ENCODE measurements at places on chromosomes 1 and 21. TPM values are rescaled to one million over a fixed set of nuclear protein-coding genes. Genes with fewer than 3 reads are reported as not detected.

Gene AADACL4
- polyA plus RNA-seq, result 0.16 TPM

Gene ERICH3
- 1.5 TPM for polyA plus RNA-seq

Gene TCHH
- 0.05 TPM for polyA plus RNA-seq

Gene FAM72A
- polyA plus RNA-seq, result 1.5 TPM

GRCh38 chr1:69029649-69030048 lies 532.8 kb upstream of the DEPDC1 start:
- no peaks in the 10 kb centered on the region for H3K4me1 ChIP-seq
- no peaks in the 10 kb centered on the region for H3K27me3 ChIP-seq
- no peaks in the 10 kb centered on the region for H3K36me3 ChIP-seq

DNA sequence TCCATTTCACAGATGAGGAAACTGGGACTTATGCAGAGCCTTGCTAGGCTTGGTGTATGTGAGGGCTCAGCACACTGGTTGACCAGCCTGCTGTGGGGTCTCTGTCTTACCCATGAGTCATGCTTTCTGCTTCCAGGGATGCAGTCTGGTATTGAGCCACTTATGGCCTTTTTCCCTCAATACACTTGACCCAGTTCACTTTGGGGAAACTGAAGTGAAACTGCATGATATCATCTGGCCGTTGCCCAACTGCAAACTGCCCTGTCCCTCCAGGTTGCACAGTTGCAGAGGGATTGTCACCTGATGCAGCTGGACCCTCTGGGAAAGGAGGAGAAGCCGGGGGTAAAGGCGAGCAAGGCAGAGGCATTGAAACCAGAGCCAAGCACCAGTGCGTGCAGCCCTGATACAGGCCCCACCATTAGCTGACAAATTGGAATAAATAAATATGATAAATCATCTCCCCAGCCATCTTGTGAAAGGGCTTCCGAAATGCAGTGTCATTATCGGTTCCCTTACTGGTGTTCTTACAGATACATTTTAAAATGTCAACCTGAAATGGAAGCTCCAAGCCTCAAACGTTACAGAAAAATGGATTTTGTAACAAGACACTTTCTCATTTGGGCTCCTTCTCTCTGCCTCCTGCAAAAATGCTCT lies 39.3 kb upstream of the DUSP10 start:
- no peaks in the 10 kb centered on the region for H3K27me3 ChIP-seq
- H3K36me3 ChIP-seq, result no peaks in the 10 kb centered on the region
- no peak overlapping the region for H3K27ac ChIP-seq
- H3K4me3 ChIP-seq, result no peak overlapping the region

DNA sequence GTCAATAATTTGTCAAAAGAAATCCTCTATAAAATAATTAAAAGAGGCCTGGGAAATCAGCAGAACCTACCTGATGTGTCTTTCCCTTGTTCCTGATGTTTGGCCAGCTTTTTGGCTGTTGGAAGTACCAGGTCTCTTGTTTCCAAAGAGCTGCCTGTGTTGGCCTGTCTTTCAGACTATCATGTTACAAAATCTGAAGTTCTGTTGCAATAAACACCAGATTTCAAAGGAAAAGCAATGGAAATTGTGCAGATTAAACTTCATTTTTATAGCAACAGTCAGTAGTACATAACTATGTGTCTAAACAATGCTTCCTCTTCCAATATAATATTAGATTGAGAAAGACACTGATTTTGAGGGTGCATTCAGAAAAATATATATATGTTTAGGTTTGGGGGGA lies 647.2 kb upstream of the CXADR start:
- no peak overlapping the region for H3K4me3 ChIP-seq
- no peak overlapping the region for H3K27ac ChIP-seq
- no peaks in the 10 kb centered on the region for H3K4me1 ChIP-seq
- H3K27me3 ChIP-seq, result no peaks in the 10 kb centered on the region
- no peak for DNase-seq

GRCh38 chr1:46697053-46697452 lies 21.9 kb downstream of the EFCAB14 start:
- H3K4me3 ChIP-seq, result no peak overlapping the region
- H3K4me1 ChIP-seq, result peaks cover 11% of the 10 kb centered on the region
- H3K27ac ChIP-seq, result no peak overlapping the region
- H3K36me3 ChIP-seq, result no peaks in the 10 kb centered on the region
- no peak for DNase-seq
- no peaks in the 10 kb centered on the region for H3K27me3 ChIP-seq

DNA sequence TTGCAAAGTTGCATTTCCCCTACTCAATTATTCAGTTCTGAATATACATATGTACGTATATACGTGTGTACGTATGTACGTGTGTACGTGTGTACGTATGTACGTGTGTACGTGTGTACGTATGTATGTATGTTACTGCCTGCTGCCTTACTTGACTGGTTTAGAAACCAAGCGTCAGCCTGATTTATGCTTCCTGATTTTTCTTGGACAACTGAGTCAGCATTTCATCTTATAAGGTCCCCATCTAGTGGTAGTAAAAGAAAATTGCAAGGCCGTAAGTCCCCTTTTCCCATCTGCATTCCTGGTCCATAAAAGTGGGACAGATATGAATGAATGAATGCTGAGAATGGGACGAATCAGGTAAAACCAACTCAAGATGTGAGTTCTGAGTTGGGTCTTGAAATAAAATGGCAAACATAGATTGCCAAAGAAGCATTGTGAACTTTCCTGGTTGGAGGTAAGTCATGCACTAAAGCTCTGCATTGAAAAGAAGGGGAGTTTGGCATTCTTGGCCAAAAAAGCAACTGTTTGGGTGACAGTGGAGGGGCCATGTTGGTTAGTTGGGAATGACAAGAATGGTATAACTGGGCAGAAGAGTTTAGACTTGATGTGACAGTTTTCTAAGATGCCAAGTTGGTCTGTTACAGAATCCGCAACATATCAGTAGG lies 76.4 kb upstream of the DNAH14 start:
- H3K36me3 ChIP-seq, result no peaks in the 10 kb centered on the region
- no peak for DNase-seq
- H3K27ac ChIP-seq, result no peak overlapping the region
- H3K4me1 ChIP-seq, result no peaks in the 10 kb centered on the region
- no peak overlapping the region for H3K4me3 ChIP-seq

DNA sequence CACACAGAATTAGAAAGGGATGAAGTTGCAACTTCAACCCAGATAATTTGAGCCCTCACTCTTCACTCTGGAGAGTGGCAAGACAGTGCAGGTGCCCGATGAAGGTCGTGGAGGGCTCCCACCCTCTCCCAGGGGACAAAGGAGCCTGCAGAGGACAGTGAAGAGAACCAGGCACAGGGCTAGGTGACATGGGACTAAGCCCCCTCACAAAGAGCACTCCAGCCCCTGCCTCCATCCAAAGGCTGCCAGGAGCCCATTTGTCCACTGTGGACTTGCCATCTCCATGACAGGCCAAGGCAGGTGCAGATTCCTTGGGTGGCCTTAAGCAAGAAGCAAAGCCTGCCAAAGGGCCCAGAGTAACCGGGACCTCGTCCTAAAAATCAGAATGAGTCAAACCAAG lies 15.1 kb downstream of the ERRFI1 start:
- H3K4me3 ChIP-seq, result no peak overlapping the region
- H3K4me1 ChIP-seq, result peaks cover 18% of the 10 kb centered on the region
- peaks cover 27% of the 10 kb centered on the region for H3K36me3 ChIP-seq
- H3K27me3 ChIP-seq, result no peaks in the 10 kb centered on the region
- H3K27ac ChIP-seq, result no peak overlapping the region
- no peak for DNase-seq

- DNase-seq, result no peak
- no peaks in the 10 kb centered on the region for H3K27me3 ChIP-seq
- no peak overlapping the region for H3K4me3 ChIP-seq
- no peaks in the 10 kb centered on the region for H3K4me1 ChIP-seq
- no peak overlapping the region for H3K27ac ChIP-seq
- no peaks in the 10 kb centered on the region for H3K36me3 ChIP-seq
These were observed 538.8 kb downstream of the MATN1 start for GRCh38 chr1:30184393-30185141.

Data from adrenal gland (tissue), 19 donors.